Liver (tissue), 10 donors: ENCODE measurements at places on chromosomes 4 and X. TPM values are rescaled to one million over a fixed set of nuclear protein-coding genes. Genes with fewer than 3 reads are reported as not detected.

GRCh38 chr4:104818579-104818978, 323.9 kb upstream of the CXXC4 start:
- DNase-seq = no peak

GRCh38 chr4:176274441-176274840, 5.4 kb upstream of the ASB5 start:
- no peak for DNase-seq

DNA sequence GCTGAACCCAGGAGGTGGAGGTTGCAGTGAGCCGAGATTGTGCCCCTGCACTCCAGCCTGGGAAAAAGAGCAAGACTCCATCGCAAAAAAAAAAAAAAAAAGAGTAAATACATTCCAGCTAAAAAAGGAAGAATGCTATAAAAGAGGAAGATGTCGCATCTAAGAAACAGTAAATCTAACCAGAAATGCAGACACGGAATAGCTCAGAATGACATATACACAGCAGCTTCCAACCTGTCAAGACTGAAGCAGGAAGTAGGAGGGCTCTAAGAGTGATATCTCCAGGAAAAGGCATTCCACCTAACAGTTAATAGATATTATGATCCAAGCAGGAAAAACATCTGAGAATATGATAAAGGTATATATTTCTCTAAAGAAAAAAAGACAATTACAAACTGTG, 16.0 kb downstream of the CLOCK start:
- DNase-seq = no peak

DNA sequence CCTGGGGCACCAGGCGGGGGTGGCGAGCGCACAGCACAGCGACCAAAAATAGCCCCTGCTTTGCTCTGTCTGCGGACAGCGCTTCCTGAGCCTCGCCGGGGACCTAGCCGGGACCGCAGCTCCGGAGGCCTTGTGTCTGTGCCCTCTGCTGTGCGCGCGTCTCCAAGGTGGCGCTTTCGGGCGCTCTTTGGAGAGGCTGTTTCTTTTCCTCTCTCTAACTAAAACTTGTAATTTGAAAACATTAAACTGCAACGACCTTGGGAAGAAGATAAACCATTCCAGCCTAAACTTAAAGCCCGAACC, 3.4 kb downstream of the ARX start:
- no peak for DNase-seq

Gene LRIT3
- not detected for total RNA-seq

Gene PKD2
- total RNA-seq = 11.4 TPM

Gene CXCL9
- 1.4 TPM for total RNA-seq
